Activated CD4-positive, alpha-beta T cell treated with anti-CD3 and anti-CD28 coated beads for 48 hours (primary cell): ENCODE measurements at places on chromosomes 7 and 10.

GRCh38 chr7:143512488-143513340 lies 35.0 kb downstream of the TAS2R41 start:
- no peak for DNase-seq

GRCh38 chr10:44011603-44011981 lies 362.9 kb upstream of the ZNF32 start:
- DNase-seq, result no peak

GRCh38 chr10:95201736-95202135 lies 7.7 kb downstream of the ACSM6 start:
- no peak for DNase-seq

GRCh38 chr7:121744877-121745276 lies 128.1 kb upstream of the PTPRZ1 start:
- no peak for DNase-seq

DNA sequence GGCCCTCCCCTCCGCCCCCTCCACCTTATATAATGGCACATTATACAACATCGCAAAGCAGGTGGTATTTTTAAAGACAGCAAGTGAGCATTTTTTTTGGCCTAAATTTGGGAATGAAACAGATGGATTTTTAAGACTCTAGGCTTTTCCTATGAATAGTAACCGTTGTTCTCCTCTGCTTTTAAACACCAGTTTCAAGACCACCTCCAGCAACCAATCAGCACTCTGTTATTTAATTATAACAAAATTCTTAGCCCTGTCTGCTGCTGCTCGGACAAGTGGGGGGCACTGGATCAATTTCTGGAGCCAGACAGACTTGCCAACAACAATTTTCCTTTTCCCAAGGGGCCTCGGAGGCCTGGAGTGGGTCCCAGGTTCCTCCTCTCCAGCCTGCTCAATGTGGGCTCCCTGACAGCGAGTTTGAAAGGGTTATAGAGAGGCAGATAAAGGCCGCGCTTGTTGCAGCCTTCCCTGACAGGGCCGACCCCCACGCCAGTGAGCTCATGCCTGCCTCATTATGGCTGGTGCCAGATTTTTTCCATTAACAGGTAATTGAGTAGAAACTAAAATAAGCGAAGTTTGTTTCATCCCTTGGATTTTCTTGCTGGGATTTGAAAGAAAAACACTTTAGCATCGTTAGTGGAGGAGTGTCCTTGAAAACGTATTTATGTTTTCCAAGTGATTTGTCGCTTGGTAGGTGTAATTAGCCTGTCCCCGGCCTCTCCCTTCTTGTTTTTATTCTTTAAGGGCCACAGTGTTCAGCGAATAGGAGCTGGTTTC lies 227.3 kb downstream of the TCF7L2 start:
- no peak for DNase-seq

- DNase-seq, result no peak
Observed at GRCh38 chr7:139627831-139628230, 104.3 kb downstream of the CLEC2L start.

GRCh38 chr10:7945469-7946187 lies 108.9 kb upstream of the GATA3 start:
- no peak for DNase-seq

DNA sequence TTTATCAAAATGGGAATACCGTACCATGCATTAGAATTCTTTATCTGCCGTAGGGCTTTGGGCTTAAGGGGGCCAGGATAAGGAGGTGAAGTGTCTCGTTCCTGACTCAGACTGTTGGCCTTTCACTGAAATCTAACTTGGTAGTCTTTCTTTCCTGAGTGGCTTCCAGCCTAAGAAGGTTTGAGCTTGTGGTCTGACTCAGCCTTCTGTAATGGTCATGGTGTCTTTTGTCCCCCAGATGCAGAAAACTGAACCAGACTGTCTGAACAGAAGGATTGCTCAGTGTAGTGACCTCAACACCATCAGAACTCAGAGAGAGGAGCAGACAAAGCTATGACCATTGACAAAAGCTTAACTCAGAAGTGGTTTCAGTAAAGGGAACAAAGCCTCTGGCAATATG lies 39.5 kb downstream of the WNT2 start:
- DNase-seq, result no peak

DNA sequence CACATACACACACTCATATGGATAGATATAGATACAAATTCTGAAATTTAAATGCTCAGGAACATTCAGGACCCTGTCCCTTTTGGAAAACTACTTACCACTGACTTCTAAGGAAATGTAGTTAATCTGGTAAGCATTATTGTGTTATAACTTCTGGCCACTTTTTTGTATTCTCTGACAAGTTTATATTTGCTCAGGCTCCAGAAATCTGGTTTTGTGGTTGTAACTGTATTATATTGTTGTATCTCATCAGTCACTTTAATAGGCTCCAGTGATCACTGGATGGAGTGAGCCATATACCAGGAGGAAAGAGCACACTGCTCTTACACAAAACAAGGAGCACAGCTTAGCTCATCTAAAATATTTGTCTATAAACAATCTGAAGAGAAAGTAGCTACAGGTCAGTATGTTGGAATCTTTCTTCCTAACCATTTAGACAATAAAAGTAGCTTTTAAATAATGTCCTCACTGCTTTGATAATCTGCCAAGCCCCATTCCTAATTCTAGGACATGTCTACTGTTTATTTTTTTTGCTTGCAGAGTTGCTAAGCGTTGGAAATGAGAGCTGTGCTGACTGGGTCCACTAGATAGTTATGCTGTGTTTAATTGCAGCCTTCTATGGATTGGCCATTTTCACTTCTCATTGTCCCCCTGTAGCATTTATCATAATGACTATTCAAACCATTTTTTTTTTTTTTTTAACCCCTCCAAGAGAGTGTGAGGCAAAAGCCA lies 43.8 kb downstream of the SMNDC1 start:
- DNase-seq, result no peak

- no peak for DNase-seq
Observed at GRCh38 chr7:112022128-112022527, 184.1 kb downstream of the DOCK4 start.

DNA sequence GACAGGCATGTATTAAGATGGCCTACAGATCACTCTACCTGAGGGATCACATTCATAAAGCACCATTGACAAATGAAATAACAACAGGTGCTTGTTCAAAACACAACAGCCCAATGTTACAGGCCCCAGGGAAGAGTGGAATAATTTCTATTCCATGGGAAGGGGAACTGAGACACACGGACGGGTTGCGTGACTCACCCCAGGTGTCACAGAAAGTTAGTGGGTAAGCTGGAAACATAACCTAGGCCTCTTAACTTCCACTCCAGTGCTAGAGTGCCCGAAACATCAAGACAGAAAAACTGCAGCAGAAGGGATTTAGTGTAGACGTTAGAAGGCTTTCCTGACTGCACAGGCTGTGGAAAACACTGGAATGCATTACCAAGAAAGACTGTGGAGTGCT lies 48.3 kb downstream of the SLC37A3 start:
- DNase-seq, result no peak

DNA sequence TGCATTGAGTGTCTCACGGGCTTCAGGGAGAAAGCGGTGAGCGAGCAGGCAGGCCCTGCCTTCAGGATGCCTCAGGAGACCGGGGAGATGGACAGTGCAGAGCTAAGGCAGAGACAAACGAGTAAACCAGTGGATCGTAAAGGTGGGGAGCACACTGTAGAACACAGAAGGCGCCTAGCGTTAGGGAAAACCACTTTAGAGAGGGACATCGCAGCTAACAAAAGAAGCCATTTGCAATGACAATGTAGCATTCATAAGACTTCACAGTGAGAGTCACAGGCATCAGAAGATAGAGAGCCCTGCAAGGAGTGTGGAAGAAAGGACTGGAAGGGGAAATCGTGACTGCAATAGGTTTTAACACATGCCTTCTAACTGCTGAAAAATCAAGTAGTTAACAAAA lies 54.9 kb upstream of the TMEM273 start:
- no peak for DNase-seq

- DNase-seq, result no peak
Observed at GRCh38 chr10:47130491-47130890, 169.5 kb upstream of the GDF10 start.

GRCh38 chr7:68074242-68074641 lies 1077.6 kb downstream of the TYW1 start:
- DNase-seq, result no peak

DNA sequence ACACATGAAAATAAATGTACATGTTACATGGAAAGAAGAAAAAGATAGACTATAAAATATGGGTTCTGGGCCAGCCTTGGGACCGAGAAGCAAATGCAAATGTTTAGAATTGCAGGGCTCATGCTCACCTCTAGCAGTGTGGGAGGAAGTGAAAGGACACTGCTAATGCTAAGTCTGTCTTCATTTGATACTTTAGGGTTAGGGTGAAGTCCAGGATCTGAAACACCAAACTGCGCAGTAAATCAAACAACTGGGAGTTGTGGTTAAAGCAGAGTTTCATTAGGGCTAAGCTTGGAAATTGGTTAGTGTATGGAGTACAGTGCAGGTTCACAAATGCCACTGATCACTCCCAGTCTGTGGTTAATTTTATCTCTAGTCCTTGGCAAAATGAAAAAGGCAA lies 73.2 kb upstream of the PDK4 start:
- DNase-seq, result no peak

GRCh38 chr10:79070606-79071395 lies 2.0 kb downstream of the ZMIZ1 start:
- DNase-seq, result peak; percentile 49

- DNase-seq, result no peak
Observed at GRCh38 chr10:104293011-104293410, 24.0 kb downstream of the GSTO2 start.

DNA sequence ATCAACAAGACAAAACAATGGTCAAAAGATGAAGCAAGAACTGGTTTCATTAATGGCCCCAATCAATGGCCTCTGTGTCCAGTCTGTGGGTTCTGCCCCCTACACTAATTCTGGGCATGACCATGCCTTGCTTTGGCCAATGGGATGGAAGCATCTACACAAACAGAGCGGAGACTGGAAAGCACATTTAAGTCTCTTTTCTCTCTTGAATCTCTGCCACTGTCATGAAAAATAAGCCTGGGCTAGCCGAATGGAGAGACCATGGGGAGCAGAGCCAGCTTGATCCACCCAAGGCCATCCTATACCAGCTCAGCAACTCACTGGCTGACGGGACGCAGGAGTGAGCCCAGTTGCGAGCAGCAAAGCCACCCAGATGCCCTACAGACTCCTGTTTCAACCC lies 30.9 kb downstream of the ANKRD16 start:
- DNase-seq, result no peak

- no peak for DNase-seq
Observed at GRCh38 chr7:36283711-36284130, 105.9 kb upstream of the ANLN start.

DNA sequence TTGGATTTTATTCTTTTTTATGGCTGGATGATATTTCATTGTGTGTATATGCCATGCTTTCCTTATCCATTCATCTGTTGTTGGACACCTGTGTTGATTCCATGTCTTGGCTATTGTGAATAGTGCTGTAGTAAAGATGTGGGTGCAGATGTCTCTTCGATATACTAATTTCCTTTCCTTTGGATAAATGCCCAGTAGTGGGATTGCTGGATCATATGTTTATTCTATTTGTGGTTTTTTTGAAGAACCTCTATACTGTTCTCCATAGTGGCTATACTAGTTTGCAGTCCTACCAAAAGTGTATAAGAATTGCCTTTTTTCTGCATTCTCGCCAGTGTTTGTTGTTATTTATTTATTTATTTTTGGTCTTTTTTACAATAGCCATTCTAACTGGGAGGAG lies 159.8 kb downstream of the WNT2 start:
- no peak for DNase-seq
